Heart right ventricle (tissue), 16 donors: ENCODE measurements at places on chromosomes 13 and 19. TPM values are rescaled to one million over a fixed set of nuclear protein-coding genes. Genes with fewer than 3 reads are reported as not detected.

Gene ATXN8OS
- not detected for total RNA-seq

Gene KLHL1
- not detected for total RNA-seq

Gene ICAM4
- 0.23 TPM for total RNA-seq

Gene ZNF83
- 10.3 TPM for total RNA-seq

Gene SBSN
- total RNA-seq: not detected

Gene FARP1
- 15.6 TPM for total RNA-seq

Gene CGB7
- total RNA-seq: not detected

Gene RASGRP4
- 0.51 TPM for total RNA-seq

Gene ZNF570
- total RNA-seq: 9.0 TPM

Gene KCTD15
- 7.5 TPM for total RNA-seq

Gene APOE
- 29.5 TPM for total RNA-seq

Gene PCDH8
- total RNA-seq: not detected

Gene ZC3H4
- 19.5 TPM for total RNA-seq

Gene ZNF567
- total RNA-seq: 4.2 TPM

Gene ICAM3
- total RNA-seq: 77.2 TPM

Gene TEX26
- not detected for total RNA-seq

Gene ADGRE1
- 0.18 TPM for total RNA-seq

Gene AKT1S1
- 28.9 TPM for total RNA-seq

Gene CD22
- 1.6 TPM for total RNA-seq

Gene ZNF526
- 5.2 TPM for total RNA-seq

Gene THOP1
- 56.1 TPM for total RNA-seq

Gene PCDH9
- 32.0 TPM for total RNA-seq

Gene KLK2
- total RNA-seq: not detected

Gene GPC5
- total RNA-seq: 2.1 TPM
